ENCODE measurements at places on chromosomes 11 and 22.
A peak's percentile ranks its signal among the peaks of the same experiment; 100 is the strongest.

DNA sequence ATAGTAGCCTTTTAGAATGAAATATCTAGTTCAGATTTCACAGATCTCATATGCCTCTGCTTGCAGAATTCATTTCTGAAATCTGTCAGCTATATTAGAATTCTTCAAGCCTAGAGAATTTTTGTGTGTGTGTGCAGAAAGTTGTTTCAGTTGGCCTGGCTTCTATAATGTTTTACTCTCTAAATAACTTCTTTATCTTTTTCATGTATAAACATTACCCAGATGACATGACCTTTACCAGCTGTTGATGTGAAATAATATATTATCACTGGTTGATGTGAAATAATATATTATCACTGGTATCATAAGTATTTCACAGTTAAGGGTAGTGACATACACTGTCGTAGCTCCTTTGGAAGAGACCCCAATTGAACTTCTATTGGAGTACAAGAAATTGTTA lies 72.8 kb downstream of the ALX4 start:
- no peak for DNase-seq

DNA sequence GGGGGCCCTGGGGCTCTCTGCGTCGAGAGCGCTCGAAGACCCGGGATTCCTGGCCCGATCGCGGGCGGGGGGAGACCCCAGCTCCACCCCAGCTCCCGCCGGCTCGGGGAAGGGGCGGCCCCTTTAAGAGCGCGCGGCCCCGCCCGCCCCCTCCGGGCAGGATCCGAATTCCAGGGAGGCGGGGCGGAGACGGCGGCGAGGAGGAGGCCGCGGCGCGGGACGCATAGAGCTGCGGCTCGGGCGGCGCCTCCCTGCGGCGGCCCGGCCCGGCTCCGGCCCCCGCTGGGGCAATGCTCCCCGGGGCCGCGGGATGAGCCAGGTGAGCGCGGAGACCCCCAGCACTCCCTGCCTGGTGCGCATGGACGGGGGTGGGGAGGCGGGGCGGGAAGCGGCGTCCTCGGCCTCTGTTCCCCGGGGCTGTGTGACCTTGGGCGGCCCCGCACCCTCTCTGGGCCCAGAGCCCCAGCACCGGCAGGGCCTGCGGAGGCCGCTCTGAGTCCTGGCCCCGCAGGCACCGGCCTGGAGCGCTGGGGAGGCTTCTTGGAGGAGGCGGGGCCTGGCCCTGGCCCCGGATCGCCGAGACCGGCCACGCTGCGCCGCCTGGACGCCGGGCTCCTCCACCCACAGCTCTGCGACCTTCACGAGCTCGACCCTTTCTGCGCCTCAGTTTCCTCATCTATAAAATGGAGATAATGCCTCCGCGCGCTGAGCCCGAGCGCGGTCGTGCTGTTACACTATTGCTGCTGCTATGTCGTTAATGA lies 565 bp downstream of the GAS2L1 start:
- DNase-seq, result no peak

DNA sequence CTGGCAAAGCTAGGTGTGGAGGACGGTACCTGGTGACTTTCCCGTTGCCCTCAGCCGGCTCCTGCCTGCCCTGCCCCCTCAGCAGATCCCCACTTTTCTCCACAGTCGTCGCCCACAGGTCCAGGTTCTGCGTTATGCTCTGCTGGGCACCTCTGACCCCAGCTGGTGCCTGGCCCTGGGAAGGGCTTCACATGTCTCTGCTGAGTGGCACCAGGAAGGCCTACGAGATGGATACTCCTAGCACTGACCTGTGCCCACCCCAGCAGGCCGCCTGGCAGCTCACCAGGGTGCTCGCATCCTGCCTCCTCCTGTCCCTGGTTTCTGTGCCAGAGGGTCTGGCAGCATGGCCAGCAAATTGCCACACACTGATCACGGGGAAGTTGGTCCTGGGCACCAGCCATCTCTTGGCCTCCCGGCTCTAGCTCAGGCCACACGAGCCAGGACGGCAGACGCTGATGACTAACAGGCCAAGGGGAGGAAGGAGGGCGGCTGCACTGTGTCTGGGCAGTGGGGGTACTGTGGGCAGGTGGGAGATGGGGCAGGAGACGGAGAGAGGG lies 13.8 kb downstream of the CARS1 start:
- DNase-seq, result no peak

GRCh38 chr11:27028561-27028965 lies 12.1 kb upstream of the BBOX1 start:
- DNase-seq, result no peak

DNA sequence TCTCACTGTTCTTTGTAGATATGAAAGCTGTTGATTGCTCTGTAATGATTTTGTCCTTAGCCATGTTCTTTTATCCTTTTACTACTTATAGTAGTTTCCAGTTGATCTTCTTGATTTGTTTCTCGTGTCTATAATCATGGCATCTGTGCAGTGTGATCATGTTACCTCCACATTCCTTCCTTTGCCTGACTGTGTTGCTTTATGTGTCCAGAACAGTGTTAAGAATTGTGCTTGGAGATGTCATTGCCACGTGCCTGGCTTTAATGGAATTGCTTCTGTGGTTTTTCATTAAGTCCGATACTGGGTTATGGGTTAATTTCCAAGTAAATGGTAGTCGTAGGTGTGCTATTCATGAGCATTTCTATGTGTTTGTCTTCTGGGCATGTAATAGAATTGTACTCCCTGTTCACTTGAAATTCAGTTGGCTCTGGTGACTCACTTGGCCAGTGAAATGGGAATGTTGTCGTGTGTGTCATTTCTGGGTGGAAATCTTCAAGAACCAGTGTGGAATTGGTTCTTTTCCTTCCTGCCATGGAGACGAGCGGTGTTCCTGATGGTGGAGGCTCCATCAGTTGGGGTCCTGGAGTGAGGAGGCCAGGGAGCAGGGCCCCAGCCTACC lies 6.8 kb downstream of the GTSE1 start:
- DNase-seq, result no peak

DNA sequence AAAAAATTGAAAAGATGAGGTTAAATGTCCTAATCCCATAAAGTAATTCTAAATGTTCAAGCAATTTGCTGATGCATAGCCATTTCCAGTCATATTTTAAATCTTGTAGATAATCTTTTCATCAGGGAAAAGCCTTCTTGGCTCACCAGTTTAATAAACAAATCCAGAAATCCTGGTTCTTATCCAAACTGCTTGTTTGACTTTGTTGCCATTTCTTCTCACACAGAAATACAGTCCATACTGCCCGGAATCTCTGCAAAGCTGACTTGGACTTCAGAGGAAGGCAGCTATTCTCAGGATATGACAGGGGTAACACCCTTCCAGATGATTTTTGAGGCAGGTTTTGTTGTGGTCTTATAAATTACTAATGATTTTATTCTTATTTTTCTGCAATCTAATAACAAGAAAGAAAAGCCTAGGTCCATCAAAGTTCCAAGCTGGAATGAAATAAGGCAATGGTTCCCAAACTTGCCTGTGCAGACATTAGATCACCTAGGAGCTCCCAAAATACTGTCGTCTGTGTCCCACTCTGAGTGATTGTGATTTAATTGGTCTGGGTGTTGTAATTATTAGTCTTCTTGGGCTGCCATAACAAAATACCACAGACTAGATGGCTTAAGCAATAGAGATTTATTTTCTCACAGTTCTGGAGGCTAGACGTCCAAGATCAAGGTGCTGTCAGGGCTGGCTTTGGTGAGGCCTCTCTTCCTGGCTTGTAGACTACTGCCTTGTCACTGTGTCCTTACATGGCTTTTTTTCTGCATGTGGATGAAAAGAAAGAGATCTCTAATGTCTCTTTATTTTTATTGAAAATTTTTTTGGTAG lies 55.1 kb upstream of the RCE1 start:
- no peak for DNase-seq

GRCh38 chr11:35242412-35243242 lies 103.7 kb downstream of the CD44 start:
- DNase-seq, result no peak

DNA sequence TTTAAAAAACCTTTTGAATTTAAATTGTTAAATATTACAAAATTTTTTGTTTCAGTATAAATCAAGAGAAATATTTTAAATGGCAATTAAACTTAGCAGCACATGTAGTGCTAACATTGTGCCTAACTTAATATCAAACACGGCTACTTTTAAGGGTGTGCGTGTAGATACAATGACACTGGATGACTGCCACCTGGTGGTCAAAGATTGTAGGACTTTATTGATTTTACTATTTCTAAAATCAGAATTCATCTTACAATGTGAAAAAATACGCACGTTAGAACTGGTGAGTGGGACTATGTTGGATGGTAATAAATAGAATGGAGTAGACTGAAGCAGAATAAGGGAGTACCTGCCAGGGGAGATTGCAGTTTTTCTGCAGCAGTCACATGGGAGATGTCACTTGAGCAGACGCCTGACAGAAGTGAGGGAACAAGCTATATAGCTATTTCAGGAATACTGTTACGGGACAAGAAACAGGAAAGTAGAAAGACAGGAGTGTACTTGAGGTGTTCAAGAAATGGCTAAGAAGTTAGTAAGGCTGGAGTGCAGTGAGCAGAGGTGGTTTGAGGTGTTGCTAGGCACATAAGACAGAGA lies 52.9 kb downstream of the UVRAG start:
- DNase-seq, result peak; percentile 44

GRCh38 chr11:24514219-24514594 lies 17.4 kb downstream of the LUZP2 start:
- no peak for DNase-seq

DNA sequence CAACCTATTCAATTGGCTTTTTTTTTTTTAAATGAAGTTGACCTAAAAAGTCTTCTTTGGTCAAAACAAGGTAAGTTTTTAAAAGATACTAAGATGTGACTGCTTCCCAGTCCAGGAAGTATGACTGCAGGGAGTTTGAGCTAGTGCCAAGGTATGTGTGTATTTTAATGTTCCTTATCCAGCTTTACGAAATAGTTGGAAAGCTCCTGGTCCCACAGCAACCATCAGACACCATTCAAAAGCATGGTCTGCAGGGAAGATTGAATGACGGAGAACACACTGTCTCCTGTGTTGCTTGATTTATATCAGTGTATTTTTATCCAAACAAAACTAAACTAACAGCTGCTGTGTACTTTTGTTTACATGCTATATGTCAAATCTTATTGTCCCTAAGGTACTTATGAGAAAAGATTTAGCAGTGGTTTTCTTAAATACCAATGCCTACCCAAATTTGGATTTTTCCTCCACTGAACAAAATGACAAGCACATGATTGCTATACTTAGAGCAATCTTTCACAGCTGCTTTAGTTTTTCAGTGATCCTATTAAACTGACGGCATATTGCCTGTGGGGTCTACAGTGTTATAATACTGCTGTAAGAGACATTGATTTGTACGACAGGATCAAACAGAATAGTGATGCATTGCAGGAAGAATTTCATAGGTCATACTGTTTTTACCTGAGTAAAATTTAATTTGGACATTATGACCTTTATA lies 122.9 kb downstream of the DCDC1 start:
- DNase-seq, result no peak

- no peak for DNase-seq
Measured at GRCh38 chr11:66858939-66859685, 2.2 kb downstream of the LRFN4 start.

DNA sequence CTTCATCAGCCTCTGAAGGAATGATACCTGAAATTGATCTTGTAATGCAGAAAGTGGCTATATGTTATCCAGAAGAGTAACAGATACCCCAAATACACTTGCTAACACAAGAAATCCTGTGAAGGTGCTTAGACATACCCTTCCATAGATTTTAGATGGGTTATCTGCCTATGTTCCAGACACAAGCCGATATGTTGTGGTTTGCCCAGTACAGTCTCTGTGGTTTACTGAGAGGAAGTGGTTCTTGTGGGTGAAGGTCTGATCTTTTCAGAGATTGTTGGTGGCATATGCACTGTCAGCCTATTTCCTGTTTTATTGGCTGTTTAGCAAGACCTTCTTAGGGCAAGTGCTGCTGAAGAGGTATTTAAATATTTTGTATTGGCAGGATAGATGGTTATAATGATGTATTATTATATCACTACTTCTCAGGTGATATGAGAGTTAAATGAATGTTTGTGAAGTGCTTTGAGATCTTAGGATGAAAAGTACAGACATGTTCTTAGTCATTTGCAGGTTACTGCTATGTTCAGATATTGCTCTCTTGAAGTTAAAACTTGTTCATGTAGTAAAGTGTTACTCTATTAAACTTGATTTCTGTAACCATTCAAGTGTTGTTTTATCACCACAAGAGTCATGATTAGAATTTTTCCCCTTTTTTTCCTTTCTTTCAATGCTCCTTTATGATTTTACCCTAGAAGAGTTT lies 8.2 kb downstream of the ARHGEF12 start:
- DNase-seq, result peak; percentile 23

GRCh38 chr11:64127267-64128072 lies 38.4 kb downstream of the MACROD1 start:
- DNase-seq, result no peak

- peak; percentile 69 for DNase-seq
Measured at GRCh38 chr11:35247428-35247827, 108.5 kb downstream of the CD44 start.

GRCh38 chr11:23406131-23406819 lies 546.0 kb upstream of the CCDC179 start:
- no peak for DNase-seq

- DNase-seq, result no peak
Measured at GRCh38 chr11:36304351-36304750, 8.3 kb downstream of the PRR5L start.

DNA sequence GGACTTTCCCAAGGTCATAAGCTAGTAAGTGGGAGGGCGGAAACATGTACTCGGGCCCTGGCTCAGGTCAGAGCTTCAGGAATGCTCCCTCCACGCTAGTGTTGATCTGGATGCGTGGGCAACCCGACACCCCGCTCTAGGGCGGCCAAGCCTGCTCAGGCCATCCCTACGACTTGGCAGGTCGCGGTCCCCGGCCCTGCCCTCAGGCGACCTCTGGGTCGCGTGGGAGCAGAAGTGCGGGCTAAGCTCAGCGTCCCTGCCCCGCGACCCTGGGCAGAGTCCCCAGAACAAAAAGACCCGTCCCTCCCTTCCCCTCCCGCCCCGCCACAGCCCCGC lies 781 bp upstream of the TEF start:
- DNase-seq, result no peak

GRCh38 chr11:43378897-43379296 lies 20.2 kb downstream of the TTC17 start:
- DNase-seq, result no peak

DNA sequence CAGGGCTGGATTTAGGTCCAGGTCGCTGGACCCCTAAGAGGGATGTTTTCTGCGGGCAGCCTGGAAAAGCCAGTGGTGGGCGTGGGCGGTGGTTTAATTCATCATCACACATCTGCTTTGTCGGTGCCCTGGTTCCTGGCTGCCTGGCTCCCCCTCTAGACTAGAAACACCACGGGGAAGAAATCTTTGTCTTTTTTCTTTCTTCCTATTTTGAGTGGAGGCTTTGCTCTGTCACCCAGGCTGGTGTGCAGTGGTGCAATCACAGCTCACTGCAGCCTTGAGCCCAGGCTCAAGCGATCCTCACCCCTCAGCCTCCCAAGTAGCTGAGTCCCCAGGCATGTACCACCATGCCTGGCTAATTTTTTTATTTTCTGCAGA lies 86.6 kb upstream of the LINC01488 start:
- no peak for DNase-seq

DNA sequence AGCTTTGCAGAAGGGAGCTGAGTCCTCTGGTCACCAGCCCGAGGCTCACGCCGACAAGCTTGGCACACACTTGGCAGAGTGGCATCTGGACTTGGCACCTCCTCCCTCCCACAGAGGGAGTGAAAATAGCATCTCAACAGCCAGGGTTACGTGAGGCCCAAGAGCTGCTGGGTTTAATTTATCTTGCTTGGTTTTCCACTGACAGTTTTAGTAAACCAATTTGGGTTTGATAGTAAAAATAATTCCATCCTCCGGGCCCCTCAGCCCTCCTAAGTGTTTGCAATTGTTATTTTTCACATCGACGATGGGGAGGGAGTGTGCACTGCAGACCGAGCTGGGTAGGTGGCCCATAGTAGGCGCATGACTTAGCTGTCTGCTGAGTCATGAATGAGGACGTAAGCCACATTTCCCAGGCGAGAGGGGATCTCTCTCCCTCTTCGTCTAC lies 107.6 kb upstream of the ASPHD2 start:
- DNase-seq, result no peak
